ENCODE measurements at places on chromosomes 2 and 18.

DNA sequence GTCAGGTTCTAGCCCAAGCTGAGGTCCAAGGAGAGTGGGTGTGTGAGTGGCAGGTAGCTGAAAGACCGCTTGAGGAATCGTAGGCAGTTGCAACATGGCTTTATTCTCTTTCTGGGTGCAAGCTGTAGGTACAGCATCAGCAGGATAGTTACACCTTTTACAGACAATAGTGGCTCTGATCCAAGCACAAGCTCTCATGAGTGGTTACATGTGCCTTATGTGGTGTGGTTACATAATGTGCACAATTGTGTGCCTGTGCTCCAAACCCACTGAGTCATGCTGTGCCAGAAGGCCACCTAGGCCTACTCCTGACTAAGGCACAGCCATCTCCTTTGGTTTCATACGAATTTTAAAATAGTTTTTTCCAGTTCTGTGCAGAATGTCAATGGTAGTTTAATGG is 227.6 kb downstream of the SATB2 start:
- no peak for DNase-seq

- DNase-seq, result no peak
Observed at GRCh38 chr2:169012812-169013627, 18.1 kb downstream of the ABCB11 start.

GRCh38 chr18:79878741-79879378 is 72.6 kb downstream of the SLC66A2 start:
- DNase-seq, result no peak

- no peak for DNase-seq
Observed at GRCh38 chr2:151252646-151253045, 9.0 kb downstream of the RBM43 start.

- no peak for DNase-seq
Observed at GRCh38 chr2:83186105-83186760, 1272.8 kb downstream of the SUCLG1 start.
